ENCODE measurements at places on chromosomes 2 and 18. TPM values are rescaled to one million over a fixed set of nuclear protein-coding genes. Genes with fewer than 3 reads are reported as not detected.

GRCh38 chr2:12702168-12703121 is 14.3 kb upstream of the TRIB2 start:
- peak; percentile 91 for DNase-seq

GRCh38 chr2:197273485-197273884 is 37.1 kb downstream of the ANKRD44 start:
- DNase-seq: no peak

DNA sequence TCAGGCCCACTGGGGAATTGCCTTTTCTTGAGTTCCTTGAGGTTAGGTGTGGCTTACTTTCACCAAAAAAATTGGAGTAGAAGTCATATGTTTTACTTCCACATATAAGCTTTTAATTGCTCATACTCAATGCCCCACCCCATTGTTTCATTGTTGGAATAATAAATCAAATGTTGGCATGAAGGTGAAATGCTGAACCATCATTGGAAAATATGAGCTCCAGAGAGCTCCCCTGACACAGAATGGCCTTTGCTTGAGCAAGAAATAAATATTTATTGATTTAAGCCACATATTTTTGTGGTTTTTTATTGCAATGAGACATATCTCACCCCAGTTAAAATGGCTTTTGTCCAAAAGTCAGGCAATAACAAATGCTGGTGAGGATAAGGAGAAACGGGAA is 167.3 kb upstream of the SRD5A2 start:
- no peak for DNase-seq

DNA sequence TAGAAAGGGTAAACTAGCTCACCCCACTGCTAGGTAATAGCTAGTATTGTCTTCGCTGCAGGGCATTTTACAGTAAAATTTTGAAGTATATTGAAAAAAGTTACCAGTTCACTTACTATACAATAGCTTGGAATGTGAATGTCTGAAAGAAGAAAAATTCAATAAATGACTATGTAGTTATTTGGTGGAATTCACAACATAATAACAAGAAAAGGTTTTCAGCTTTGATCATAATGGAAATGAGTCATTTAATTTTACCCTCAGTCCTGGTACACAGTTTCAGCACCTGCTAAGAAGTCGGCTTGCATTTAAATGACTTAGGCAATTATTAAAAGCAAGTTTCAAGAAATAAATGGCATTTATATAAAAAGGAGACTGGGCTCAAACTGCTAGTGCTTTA is 90.4 kb downstream of the NUP35 start:
- no peak for DNase-seq

The DSG1 gene
- total RNA-seq: not detected

DNA sequence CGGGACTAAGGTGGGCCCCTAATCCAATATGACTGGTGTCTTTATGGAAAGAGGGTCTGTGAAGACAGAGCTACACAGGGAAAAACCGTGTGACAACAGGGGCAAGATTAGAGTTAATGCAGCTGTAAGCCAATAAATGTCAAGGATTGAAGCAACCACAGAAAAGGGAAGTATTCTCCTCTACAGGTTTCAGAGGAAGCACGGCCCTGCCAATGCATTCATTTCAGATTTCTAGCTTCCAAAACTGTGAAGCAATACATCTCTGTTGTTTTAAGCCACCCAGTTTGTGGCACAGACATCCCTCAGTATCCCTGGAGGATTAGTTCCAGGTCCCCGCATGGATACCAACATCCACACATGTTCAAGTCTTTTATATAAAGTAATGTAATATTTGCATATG is 48.8 kb downstream of the SPP2 start:
- no peak for DNase-seq

DNA sequence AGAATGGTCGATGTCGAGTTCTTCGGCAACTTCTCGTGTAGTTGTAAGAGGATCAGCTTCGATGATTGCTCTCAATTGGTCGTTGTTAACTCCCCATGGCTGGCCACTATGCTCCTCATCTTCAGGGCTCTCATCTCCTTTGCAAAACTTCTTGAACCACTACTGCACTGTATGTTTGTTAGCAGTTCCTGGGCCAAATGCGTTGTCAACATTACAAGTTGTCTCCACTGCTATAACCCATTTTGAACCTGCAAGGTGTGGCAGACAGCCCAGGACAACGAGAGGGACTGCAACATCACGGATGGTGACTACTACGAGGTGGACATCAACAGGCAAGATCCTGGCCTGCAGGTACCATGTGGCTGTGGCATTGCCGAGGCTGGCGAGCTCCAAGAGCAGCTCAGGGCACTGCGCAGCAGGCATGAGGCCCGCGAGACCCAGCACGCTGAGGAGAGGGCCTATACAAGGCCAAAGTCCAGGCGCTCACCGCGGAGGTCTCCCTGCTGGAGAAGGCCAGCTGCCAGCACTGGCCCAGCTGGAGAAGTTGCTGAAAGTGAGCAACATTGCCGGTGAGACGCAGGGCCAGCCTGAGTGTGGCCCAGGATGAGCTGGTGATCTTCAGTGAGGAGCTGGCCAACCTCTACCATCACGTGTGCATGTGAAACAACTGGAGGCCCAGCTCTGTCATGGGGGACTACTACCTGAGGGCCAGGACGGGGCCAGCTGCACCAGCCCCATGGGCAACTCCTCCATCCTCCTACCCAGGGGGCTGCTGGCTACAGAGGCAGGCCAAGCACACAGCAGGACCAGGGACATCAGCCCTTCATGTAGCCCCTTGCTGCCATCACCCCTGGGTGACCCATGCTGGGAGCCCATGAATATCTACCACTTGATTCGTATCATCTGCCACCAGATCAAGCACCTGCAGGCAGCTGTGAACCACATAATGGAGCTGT is 20.2 kb downstream of the CLK1 start:
- DNase-seq: no peak

The PKDCC gene
- total RNA-seq: 1.8 TPM

- DNase-seq: no peak
Observed at GRCh38 chr2:128003463-128003862, 24.4 kb downstream of the SAP130 start.

DNA sequence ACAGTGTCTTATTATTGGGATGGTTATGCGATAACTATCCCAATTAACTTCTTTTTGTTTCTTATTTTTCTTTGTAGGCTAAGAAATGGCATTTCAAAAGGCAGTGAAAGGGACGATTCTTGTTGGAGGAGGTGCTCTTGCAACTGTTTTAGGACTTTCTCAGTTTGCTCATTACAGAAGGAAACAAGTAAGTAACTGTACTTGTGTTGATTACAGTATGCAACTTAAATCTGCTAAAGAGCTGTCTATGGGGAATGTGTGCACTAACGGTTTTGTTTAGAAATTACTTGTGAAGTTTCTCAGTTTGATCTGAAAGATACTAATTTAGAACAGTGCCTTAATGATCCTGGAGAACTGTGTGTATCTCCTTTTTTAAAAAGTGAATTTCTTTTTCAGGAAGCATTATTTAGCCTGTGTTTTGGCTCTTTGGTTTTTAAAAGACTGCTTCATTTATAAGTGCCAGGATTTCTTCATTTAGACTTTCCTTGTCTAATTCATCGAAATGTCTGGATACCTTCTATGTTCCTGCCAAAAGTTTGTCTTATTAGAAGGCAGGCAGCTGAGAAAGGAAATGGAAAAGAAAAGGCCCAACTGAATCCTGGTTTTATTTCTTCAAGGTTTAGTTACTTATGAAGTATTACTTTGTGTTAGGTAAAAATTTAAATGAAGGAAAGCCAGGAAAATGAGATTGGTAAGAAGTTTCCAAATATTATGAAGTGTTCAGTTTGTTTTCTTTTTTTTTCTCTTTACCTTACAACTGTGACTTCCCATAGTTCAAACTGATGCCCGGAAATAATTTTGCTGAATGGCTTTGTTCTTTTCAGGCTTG is 40.1 kb downstream of the GPD2 start:
- DNase-seq: no peak

The SPTBN1 gene
- total RNA-seq: 129 TPM

The SPR gene
- total RNA-seq: 26.6 TPM

DNA sequence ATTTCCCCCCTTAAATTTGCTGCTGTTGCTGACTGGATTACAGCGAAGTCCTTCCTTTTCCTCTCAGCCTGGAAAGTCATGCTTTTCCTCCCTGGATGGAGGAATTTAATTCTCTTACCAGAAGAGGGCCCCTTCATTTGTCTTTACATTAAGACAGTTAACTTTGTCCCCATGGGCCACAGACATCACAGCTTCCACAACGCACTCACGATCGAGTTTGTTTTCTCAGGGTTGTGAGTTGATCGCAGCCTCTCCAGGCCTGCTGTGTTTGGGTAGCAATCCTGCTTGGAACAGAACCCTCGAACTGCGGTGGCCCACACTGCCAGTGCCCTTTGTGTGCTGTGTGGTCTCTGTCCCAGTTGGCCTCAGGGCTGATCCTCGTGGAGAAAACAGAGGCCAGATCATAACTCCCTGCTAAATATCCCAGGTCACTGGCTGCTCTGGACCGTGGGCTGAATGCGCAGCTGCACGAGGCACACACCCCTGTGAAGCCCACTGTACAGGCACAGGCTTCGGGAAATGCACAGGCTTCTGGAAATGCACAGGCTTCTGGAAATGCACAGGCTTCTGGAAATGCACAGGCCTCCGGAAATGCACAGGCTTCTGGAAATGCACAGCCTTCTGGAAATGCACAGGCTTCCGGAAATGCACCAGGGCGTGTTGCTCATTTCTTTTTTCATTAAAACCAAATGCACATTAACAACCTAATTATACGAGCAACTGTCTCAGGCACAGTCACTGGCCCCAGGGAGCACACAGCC is 2.2 kb upstream of the PDIA6 start:
- DNase-seq: no peak

The HOXD13 gene
- total RNA-seq: 1.2 TPM

DNA sequence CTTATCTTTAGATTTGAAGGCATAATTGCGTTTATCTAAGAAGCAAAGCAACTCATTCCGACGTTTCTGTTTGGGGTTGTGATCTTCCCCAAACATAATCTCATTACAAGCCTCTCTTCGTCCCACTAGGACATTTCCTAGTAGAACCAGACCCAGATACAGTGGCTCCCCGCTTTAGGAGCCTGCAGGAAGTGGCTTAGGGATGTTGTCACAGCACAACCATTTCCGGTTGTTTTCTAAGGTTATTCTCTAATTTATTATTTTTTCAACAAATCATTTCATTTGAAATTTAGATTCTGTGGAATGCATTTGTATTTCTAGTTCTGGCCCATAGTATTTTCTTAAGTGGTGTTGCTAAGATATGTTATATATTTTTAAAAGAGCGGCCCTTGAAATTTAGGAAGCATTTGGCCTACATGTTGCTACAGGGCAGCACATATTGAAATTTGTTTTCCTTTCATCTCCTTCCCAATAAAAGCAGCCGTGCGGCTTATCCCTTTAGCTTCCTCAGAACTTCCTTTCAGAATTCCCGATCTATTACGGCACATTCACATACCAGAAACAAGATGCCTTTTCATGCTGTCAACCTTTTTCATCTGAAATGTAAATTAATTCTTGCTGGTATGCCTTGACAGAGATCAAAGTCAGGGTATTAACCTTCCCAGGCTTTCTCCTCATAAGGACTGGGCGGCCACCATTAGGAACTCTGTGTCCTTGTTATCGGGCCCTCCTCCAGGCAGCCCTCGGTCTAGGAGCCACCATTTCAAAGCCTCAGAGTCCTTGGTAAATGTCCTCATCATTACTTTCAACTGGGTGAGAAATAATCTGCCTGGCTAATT is 210.9 kb upstream of the SP5 start:
- DNase-seq: no peak

The FBXO15 gene
- 0.96 TPM for total RNA-seq

The LMAN2L gene
- 37.8 TPM for total RNA-seq

The IKZF2 gene
- total RNA-seq: 3.8 TPM

DNA sequence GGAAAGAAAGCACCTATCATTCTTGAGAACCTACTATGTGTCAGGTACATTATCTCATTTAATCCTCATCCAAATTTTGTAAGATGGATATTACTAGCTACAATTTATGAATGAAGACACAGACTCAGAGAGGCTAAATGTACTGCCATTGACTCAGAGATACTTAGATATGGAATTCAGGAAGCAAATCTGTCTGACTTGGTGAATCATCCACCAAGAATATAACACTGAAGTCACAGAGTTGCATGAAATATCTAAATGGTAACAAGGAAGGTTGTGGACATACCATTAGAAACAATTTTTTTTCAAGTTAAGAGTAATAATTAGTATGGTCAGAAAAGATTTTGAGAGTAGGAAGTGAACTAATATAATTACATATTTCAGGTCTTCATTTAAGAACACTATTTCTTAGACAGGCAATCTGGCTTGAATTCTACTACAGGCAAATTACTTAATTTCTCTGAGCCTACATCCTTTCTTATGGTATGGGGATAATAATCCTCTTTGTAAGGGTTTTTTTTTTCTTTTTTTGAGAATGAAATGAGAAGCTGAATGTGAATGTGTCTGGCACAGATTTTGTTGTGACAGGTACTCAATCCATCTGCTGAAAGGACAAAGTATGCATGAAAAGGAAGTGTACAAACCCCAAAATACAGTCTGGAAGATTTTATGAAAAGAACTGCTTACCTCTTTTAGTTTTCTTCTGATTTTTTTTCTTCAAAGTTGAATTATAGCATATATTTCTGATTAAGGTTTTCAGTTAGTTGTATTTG is 14.8 kb upstream of the C2orf66 start:
- peak; percentile 62 for DNase-seq

DNA sequence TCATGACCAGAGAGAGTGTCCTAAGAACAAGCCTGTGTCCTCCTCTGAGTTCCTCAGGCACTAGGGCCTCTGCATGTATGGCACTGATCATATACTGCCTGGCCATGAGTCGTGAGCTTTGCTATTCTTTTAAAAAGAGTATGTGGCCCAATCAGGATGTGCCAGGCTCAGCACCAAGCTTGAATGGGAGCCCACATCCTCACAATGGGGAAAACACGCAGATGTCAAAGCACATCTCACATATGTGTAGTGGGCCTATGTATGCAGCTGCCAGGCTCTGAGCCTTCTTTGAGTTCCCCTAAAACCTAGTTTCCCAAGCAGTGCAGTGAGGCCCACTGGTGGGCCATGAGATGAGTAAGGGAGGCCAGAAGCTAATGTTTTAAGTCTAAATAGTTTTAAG is 69.9 kb upstream of the SLC1A4 start:
- DNase-seq: no peak

- DNase-seq: peak; percentile 8
Observed at GRCh38 chr18:28040716-28041115, 136.2 kb downstream of the CDH2 start.

The KDSR gene
- 20.8 TPM for total RNA-seq

Data from RPMI7951 (cell line).